CD4-positive, alpha-beta memory T cell (primary cell): ENCODE measurements at places on chromosomes 6 and 20.

DNA sequence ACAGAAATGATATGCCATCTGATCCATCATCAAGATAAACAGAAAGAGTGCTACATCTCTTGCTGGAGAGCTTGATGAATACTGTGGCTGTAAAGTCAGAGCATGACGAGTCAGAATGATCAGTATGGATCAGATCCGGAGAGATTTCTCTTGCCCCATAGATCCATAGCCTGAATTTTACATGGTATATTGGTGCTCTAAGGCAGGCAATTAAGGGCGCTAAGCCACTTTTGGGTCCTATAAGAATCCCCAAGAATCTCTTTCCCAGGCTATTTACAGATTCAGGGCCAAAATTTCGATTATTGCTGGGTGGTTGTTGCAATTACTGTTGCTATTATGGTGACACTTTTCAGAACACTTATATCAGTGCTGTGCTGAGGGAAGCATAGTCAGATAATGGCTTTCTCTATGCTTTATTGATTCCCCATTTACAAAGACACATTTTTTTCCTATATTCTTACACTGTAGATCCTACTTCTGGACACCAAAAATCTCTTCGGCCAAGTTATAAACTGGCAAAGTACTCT is 94.4 kb downstream of the ADGRB3 start:
- DNase-seq, result no peak

GRCh38 chr6:133577851-133578250 is 311.1 kb upstream of the TCF21 start:
- DNase-seq, result no peak

GRCh38 chr6:100626721-100627120 is 162.0 kb upstream of the SIM1 start:
- DNase-seq, result no peak

GRCh38 chr20:63979557-63980316 is at the start of gene SAMD10:
SAMD10 (minus strand) TSS chr20:63979642; CDS start chr20:63979467, 175 bp downstream.
- peak; percentile 58 for DNase-seq

DNA sequence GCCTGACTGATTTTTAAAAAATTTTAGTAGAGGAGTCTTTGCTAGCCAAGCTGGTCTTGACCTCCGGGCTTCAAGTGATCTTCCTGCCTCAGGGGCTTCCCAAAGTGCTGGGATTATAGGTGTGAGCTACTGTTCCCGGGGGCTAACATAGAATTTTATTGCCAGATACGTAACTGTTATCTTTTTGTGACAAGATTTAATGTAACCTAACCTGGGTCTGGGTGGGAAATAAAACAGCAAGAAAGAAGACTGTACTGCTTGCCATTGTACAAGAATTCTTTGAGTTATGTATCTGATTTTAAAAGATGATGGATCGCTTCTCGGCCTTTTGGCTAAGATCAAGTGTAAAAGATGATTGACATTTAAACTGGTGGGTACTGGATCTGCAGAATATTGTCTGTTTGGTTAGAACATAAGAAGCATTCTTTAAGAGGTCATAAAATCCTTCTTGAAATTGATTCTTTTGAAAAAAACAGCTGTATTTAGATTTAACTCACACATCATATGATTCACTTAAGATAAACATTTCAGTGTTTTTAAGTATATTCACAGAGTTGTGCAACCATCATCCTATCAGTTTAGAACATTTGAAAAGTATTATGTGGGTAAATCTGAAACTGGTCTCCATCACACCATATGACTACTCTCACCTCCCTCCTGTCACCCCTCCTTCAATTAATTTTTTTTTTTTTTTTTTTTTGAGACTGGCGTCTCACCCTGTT is 21.6 kb downstream of the TPX2 start:
- no peak for DNase-seq
